ENCODE measurements at places on chromosomes 7 and 10. TPM values are rescaled to one million over a fixed set of nuclear protein-coding genes. Genes with fewer than 3 reads are reported as not detected.
A peak's percentile ranks its signal among the peaks of the same experiment; 100 is the strongest.

GRCh38 chr10:61640856-61641255, 21.9 kb upstream of the CABCOCO1 start:
- DNase-seq, result no peak

- DNase-seq, result peak; percentile 73
These were observed 149.6 kb downstream of the C10orf105 start for GRCh38 chr10:71569775-71570588.

DNA sequence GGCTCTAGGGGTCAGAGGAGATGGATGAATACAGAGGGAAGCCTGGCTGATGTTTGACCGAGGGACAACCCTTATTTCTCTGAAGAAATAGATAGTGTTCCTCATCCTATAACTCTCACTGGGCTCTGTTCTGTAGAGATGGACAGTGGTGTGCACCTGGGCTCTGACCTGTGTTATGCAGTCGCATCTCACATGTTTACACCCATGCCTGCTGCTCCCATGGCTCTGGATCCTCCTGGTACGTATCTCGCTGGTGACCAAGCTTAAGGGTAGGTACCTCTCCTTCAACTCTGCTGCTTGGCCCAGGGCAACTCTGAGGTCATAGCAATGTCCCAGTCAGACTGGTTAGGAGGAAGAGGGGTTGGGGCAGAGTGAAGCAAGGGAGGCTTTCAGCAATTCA, 42.8 kb downstream of the ADRA2A start:
- no peak for DNase-seq

DNA sequence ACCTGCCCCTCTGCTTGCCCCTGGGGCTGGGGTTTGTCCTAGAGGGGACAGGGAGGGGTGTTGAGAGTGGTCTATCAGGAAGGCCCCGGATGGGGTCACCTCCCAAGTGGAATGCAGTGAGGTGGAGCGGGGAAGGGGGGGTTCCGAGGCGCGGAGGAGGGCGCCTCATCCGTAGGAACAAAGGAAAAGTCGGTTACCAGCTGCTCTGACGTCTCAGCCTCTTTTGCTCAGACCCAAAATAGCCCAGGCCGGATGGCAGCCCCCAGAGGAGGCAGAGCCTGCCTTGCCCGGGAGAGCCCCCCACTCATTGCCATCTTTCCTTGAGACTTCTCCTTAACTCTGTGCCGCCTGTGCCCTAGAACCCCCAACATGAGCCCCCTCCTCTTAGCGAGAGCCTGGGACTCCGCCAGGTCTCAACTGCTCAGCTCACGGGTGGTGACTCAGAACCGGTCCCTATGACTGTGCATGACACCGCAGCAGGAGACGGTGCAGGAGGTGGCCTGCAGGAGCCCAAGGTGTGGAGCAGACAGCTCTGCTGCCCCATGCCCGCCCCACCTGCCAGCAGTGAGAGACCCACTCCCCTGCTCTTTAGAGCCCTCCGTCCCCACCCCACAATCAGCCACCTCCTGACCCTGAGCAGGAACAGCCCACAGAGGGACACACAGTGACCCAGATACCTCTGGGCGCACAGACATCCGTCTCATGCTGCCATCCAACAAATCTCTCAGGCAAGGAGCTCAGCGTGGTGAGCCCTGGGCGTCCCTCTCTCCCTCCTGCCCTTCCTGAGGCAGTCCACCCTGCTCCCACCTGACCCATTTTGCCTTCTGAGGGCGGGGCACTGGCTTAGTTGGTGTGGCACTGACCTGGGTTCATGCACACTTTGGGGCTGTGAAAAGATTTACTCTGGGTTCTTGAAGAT, 13.1 kb downstream of the STX1A start:
- no peak for DNase-seq

FAM25A gene
- not detected for total RNA-seq

FRMD4A gene
- 47.7 TPM for total RNA-seq

DIP2C gene
- 31.4 TPM for total RNA-seq
